CD4-positive, alpha-beta T cell treated with Interleukin-10 for 1 hour (primary cell): ENCODE measurements at places on chromosomes 4 and X.

- DNase-seq = no peak
These were observed 61.8 kb downstream of the UGT2B10 start for GRCh38 chr4:68877555-68877954.

DNA sequence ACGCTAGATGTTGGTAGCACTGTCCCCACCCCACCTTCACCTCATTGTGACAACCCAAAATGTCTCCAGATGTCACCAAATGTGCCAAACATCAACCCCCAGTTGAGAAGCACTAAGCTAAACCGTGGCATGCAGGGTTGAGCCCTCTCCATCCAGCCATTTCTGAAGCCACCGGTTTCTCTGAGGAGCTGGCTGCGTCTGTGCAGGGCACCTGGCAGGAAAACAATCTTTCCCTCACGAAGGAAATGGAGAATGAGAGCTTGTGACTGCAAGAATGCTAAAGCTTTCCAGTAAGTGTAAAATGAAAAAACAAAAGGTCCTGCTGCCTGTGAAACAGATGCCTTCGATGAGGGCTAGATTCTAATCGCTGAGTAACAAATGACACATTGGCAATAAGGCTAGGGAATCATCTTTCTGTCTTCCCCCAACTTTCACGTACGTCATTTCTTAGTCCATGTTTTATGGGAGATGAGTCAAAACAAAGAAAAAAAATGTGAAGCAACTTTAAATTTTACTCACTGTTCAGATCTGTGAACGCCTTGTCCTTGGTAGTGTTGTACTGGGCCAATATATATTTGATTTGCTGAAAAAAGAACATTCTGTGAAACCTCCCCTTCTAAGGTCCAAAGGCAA, 59.9 kb downstream of the PROM1 start:
- no peak for DNase-seq

- no peak for DNase-seq
These were observed 691.0 kb downstream of the GRID2 start for GRCh38 chr4:92994727-92995126.

DNA sequence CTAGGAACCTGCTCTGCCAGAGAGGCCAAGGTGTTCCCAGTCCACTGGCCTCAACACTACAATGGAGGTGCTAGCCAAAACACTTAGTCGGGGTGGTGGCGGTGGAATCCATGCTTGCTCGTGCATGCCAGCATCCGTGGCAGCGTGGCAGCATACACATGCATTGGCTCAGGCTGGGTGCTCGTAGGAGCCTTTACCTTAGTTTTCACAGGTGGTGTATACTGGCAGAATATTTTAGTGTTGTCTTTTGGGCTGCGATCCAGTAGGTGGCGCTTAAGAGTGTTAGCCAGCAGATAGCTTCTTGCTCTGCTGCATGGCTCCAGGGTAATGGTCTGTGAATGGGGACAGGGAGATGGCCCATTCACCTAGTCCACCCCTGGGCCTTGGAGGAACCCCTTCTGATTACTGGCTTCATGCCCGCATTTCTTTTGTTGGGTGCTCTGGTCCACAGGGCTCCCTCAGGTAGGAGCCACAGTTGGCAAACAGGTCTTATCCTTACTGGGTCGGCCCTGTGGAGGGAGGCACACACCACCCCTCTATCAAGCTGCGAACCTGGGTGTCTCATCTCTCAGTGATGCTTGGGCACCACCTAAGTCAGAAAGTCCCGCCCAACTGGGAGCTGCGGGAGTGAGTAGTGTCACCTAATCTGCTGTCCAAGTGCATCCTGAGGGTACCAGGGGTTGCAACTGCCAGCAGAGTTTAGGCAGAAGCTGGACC, 40.0 kb downstream of the RIPPLY1 start:
- no peak for DNase-seq

GRCh38 chr4:110623718-110624397, 981 bp upstream of the PITX2 start:
- no peak for DNase-seq
